ENCODE measurements at places on chromosomes 7 and 10. TPM values are rescaled to one million over a fixed set of nuclear protein-coding genes. Genes with fewer than 3 reads are reported as not detected.

Gene ATP5F1C
- total RNA-seq, result 301 TPM

Gene EBLN1
- 0.26 TPM for total RNA-seq

Gene NET1
- 56.2 TPM for total RNA-seq

Gene SLC13A4
- not detected for total RNA-seq

Gene EPHA1
- not detected for total RNA-seq

Gene PLXNA4
- total RNA-seq, result not detected

Gene DUSP5
- total RNA-seq, result 39.7 TPM

Gene PMS2
- 28.1 TPM for total RNA-seq

Gene HOXA10
- 12.8 TPM for total RNA-seq

Gene UCN3
- total RNA-seq, result not detected

Data from LHCN-M2 (cell line).